ENCODE measurements at places on chromosomes 4 and X.

- no peak for DNase-seq
Measured at GRCh38 chr4:106476741-106477140, 108.2 kb upstream of the GIMD1 start.

DNA sequence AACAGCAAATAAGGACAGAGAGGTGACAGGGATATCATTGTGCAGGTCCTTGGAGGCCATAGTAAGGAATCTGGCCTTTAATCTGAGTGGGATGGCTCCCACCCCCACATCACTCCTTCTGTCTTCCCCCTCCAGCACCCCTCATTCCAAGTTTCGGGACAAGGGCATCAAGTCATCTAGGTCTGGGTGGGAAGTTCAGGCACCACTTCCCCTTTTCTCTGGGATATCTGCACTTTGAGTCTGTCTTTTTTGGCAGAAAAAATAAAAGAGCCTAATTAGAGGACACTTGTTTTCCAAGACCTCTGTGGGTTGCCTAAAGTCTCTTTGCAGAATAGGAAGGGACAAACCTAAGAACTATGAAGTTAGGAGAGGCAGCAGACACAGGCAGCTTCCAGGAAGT lies 60.1 kb downstream of the FUNDC1 start:
- no peak for DNase-seq

DNA sequence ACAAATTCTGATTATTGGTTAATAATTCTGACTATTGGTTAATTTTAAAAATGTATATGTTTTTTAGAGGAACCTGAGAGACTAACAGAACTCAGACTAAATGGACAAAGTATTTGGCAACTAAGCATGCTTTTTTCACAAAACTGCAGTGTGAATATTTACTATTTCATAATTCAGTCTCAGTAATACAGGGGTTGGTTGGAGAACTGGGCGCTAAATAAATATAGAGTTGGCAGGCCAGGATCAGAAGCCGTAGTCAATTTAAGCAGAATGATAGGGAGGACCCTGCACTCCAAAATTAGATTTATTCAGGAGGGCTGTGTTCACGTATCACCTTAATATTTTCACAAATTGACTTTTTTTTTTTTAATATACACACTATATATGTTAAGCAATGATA lies 5.8 kb downstream of the TIGD2 start:
- no peak for DNase-seq

- no peak for DNase-seq
Measured at GRCh38 chr4:2281575-2282343, 19.9 kb upstream of the MXD4 start.

GRCh38 chr4:165502916-165503907 lies 124.4 kb downstream of the CPE start:
- DNase-seq: no peak

DNA sequence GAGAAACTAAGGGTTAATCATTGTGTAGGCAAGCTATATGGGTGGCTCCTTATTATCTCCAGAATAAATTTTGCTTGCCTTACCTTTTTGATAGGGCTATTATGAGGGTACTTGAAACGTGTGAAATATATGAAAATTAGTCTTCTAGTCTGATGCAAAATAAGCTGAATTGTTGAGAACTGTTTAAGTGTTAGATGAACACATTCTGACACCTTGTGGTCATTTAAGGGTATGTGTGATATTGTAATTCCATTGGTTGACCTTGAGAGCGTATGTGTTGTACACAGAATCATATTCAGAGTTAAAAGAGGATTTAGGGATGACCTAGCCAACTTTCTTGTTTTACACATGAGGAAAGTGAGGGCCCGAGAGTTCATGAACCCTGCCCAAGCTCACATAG lies 44.6 kb upstream of the LINC00632 start:
- DNase-seq: no peak

GRCh38 chr4:98586291-98586961 lies 72.0 kb downstream of the TSPAN5 start:
- no peak for DNase-seq

DNA sequence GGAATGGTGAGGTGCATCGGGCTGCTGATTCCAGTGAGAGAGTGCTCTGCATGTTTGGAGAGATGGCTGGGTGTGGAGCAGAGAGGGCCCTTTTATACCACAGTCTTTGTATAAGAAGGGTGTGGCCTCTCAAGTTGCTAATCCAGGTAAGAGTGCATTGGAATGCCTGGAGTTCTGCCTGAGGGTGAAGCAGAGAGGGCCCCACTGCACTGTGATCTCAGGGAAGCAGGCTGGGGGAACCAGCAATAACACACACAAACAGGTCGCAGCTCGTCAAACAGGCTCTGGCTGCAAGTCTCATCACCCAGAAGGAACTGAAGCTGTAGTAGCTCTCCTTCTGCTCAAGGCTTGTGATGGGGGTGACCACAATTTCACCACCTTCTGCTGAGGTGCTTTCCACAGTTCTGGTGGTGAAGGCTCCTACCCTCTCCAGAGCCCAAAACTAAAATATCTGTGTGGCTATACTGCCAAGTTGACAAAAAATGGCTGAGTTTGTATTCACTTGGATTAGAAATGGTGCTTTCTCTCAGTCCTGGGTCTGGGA lies 687.4 kb upstream of the HS3ST1 start:
- no peak for DNase-seq

DNA sequence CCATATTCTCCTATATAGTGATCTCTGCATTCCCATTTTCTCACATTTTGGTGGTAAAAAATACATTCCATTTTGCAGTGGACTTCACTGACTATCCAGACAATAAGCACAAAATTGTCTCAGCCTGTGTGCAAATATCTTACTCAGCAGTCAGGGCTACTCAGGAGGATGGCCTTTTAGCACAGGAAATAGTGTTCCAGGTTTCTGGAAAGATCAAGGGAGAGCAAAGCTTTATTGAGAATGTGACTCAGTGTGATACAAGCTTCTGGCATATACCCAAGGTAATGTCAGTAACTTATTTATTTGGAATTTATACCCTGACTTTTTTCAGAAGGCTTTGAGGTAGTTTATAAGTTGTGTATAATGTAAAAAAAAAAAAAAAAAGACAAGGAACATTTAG lies 233.4 kb downstream of the TEX13A start:
- DNase-seq: no peak

- DNase-seq: no peak
Measured at GRCh38 chrX:85993539-85994197, 53.7 kb downstream of the CHM start.

GRCh38 chrX:38061335-38061734 lies 55.0 kb downstream of the SYTL5 start:
- DNase-seq: no peak

DNA sequence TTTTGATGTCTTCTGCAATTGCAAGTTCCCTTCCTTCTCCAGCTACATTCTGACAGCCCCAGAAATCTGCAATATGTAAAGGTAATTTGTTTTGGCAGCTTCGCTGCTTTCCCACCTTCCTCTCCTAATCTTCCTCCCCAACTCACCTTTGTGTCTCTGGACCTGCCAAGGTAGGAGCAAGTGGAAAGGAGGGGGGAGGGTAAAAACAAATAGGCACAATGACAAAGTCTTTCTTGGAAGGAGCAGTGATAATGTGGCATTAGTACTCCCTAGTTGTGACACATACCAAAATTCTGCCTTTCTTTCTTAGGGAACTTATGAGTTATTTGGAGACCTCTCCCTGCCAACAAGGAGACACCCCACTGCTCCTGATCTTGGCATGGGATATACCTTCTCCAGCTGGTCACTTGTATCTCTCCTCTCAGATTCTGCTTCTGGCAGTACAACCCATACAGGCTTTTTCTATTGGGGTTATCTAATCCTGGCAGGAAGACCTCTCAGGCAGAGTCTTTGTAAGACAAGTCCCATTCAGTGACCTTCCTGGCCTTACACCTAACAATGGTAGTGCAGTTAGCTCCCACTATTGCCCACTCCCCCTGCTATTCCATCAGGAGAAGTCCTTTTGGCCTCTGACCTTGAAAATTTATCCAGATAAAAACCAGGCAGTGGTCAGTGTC lies 24.2 kb downstream of the F8 start:
- DNase-seq: no peak

DNA sequence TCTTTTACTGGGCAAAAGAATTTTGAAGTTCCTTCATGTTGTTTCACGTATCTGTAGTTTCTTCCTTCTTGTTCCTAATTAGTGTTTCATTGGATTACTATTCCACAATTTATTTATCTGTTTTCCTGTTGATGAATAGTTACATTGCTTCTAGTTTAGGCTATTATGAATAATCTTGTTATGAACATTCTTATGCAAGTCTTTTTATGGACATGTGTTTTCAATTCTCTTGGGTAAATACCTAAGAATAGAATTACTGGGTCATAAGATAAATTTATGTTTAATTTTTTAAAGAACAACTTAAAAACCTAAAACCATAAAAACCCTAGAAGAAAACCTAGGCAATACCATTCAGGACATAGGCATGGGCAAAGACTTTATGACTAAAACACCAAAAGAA lies 70.9 kb upstream of the RXFP1 start:
- no peak for DNase-seq

- no peak for DNase-seq
Measured at GRCh38 chr4:161655148-161655547, 508.7 kb downstream of the FSTL5 start.

DNA sequence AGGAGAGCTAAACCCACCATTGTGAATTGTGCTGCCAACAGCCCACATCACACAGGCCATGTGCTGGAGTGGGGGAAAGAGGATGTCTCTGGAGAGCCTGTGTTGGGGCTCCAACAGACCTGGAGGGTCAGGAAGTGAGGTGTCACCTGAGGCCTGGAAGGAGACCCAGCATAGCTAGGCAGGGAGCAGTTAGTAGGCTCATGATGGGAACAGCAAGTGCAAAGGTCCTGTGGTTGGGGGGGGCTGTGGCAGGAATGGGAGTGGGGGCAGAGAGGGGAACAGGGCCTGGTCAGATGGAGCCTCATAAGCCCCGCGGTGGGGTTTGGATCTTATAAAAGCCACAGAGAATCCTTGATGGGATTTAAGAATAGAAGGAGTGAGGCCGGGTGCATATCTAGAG lies 35.9 kb upstream of the GPR78 start:
- DNase-seq: no peak

- DNase-seq: no peak
Measured at GRCh38 chr4:145842224-145842887, 96.3 kb downstream of the ZNF827 start.

- no peak for DNase-seq
Measured at GRCh38 chr4:8689741-8690140, 97.2 kb downstream of the CPZ start.

DNA sequence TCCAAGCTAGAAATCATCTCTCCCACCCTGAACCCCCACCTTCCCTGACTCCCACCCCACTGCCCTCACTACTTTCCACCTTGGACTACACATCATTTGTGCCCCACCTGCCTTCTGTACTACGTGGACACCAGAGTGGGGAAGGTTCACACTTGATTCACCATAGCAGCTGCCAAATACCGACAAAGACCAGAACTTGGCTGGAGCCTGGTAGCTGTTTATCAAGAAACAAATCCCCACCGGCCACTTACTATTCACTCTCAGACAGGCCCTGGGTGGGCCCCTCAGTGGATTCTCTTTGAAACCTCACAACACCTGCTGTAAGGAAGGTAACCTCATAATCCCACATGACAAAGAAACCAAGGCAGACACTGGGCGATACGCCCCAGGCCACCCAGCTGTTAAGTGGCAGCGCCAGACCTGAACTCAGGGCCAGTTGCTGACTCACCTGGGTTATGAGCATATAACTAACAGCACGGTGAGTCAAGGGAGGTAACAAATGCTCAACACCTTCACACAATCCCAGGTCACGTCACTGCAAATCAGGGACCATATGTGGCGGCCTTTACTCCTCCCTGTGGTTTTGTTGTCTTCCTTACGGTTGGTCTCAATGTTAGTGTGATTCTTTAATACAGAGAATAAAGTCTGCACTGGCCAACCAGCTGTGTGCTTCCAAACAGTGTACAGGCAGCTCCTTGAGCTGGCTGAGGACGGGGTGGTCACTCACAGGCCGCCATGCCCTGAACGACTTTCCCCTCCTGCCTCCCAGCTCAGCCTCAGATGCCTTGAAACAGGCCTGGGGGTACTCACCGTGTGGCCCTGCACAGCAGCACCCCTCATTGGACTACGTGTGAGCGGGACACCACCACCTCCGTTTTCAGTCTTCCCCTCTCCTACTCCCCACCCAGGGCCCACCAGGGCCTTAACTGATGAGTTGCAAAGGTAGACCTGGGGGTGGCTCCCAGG lies 7.5 kb downstream of the WDR1 start:
- DNase-seq: no peak

GRCh38 chr4:66855956-66856355 lies 689.3 kb downstream of the CENPC start:
- no peak for DNase-seq

- DNase-seq: no peak
Measured at GRCh38 chr4:161256172-161256571, 907.6 kb downstream of the FSTL5 start.

DNA sequence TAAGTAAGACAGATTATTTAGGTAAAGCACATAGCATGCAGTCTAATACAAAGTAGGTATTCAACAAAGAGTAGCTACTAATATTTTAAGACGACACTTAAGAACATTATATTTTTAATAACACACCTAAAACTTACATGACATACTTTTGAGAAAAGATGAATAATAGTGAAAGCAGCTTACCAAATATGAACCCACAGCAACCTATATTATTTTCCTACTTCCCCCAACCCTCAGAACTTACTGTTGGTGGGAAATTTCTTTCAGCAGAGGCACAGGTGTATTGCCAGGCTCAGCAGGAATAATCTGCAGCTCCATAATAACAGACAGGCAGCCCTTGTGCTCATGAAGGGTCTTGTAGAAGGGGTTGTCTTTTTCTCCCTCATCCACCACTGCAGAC lies 498.9 kb downstream of the GLUD2 start:
- DNase-seq: no peak

GRCh38 chr4:6769233-6769988 lies 13.1 kb upstream of the KIAA0232 start:
- no peak for DNase-seq

DNA sequence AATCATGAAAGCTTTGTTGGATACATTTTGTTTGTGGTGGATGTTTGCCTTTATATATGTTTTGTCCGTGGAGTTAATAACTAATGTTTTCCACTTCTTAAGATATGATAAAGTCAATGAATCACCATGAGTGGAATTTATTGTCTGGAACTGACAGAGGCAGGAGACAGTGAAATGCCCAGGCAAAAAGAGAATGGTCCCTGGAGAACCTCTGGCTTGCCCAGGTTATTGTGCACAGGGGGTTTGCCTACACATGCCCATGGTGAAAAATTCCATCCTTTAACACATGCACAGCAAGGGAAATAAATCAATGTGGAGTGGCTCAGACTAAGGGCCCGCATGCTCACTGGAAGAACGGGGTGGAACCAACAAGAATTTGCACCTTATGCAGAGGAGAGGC lies 964.3 kb upstream of the GRIA3 start:
- DNase-seq: no peak

GRCh38 chr4:98851806-98852205 lies 77.1 kb downstream of the EIF4E start:
- no peak for DNase-seq

DNA sequence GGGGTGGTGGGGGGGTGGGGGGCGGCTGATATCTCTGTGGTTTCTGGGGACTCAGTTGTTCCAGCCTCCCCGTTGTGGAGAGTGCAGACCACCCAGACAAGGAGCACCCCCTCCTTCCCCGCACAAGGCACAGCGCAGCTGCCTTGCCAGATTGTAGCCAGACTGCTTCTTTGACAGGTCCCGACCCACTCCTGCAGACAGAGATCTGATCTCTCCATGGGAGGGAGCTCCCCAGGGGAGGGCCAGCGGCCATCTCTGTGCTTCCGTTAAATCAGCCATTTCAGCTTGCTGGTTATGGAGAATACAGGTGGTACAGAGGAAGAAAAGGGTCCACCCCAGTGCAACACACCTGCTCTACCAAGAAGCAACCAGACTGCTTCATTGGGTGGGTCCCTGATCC lies 80.8 kb downstream of the FGF16 start:
- DNase-seq: no peak
